Stimulated activated naive B cell treated with anti-CD40 and anti-IgM and Interleukin-4, amounts not matched to agents 10 μg/mL and 1 μg/mL and 100 μg/mL, for 72 hours (primary cell): ENCODE measurements at places on chromosomes 5 and 9.

- no peak for DNase-seq
These were observed 1061.8 kb downstream of the CDH12 start for GRCh38 chr5:21791304-21791703.

DNA sequence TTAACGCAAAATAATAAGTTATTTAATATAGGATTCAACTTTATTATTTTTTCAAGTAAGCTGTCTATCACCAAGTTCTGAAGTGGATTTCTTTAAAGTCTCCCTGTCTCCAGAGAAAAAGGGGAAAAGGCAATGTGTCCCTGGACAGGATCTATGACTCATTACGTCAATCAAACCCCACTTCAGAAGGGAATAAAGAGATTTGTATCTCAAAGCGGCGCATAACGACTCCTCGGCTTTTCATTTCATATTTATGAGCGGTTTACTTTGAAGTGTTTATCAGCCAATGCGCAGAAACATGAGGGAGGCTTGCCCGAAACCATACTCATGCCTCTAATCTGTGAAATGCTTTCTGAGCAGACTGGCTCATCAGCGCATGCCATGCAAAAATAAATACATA, 938.6 kb upstream of the WWC1 start:
- DNase-seq: no peak

- no peak for DNase-seq
These were observed 49.2 kb upstream of the FCN1 start for GRCh38 chr9:134966697-134967546.

GRCh38 chr9:31486630-31487029, 897.8 kb upstream of the ACO1 start:
- DNase-seq: no peak

DNA sequence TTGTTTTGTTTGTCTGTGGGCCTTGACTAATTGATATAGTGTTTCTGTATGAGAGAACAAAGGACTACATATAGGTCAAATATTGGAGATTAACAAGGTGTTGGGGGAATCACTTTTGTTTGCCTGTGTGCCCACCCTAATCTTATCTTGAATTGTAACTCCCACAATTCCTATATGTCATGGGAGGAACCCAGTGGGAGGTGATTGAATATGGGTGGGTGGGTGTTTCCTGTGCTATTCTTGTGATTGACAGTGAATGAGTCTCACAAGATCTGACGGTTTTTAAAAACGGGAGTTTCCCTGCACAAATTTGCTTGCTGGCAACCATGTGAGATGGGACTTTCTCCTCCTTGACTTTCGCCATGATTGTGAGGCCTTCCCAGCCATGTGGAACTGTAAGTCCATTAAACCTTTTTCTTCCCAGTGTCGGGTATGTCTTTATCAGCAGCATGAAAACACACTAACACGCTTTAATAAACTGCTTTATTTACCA, 64.9 kb upstream of the HSPB3 start:
- no peak for DNase-seq

GRCh38 chr5:90866915-90867731, 308.5 kb downstream of the ADGRV1 start:
- no peak for DNase-seq

DNA sequence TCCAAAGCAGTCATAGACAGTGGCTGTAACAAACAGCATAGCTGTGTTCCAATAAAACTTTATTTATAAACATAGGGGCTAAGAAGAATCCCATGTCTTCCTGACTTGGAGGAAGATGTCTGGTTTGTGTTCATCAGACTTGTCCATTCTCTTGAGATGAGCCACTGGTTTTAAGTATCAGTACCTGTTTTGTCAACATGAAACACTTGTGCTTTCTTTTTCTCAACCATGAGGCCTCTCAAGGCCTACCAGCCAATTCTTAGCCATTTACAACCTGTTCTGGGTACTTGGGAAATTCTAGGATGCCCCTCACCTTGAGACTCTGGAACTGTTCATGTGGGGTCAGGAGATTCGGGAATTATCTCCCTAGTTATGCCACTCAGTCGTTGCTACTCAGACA, 154.3 kb upstream of the PPP1R2B start:
- no peak for DNase-seq

GRCh38 chr5:21654-22233, 70.2 kb upstream of the PLEKHG4B start:
- DNase-seq: no peak

DNA sequence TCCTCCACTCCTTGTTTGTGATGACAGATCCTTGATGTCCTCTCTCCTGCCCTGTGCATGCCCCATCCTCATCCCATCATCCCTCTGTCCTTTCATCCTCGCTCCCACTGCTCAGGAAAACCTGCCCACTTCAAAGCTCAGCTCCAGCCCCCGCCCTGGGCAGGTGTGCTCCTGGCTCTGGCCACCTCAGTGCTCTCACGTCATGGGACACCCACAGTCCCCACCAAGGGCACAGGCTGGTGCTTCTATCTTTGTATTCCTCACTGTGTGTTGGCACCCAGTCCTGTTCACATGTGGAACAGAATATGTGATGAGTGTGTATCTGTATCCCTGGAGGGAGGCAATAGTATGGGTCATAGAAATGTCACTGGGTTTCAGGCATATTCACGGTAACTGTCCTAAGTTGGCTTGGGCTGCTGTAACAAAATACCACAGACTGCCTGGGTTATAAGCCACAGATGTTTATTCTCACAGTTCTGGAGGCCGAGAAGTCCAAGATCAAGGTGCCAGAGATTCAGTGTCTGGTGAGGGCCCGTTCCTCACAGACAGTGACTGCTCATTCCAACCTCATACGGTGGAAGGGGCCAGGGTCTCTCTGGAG, 13.5 kb downstream of the GFPT2 start:
- no peak for DNase-seq

DNA sequence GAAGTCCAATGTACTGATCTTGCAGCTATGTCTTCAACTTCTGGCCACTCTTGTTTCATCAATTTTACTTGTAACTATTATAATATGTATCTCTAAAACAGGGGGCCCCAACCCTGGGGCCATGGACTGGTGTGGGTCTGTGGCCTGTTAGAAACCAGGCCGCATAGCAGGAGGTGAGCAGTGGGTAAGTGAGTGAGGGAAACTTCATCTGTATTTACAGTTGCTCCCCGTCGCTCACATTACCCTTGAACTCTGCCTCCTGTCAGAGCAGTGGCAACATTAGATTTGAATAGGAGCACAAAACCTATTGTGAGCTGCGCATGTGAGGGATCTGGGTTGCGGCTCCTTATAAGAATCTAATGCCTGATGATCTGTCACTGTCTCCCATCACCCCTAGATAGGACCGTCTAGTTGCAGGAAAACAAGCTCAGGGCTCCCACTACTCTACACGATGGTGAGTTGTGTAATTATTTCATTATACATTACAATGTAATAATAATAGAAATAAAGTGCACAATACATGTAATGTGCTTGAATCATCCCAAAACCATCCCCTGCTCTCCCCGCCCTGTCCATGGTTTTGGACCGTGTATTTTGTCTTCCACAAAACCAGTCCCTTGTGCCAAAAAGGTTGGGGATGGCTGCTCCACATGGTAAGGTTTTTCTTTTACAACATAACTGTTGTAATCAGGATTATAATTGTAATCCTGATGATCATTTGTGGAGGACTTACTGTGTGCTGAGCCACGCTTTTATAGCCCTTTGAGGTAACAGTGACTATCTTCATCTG, 26.9 kb upstream of the SH3PXD2B start:
- DNase-seq: no peak
